ENCODE measurements at places on chromosomes 3 and 15. TPM values are rescaled to one million over a fixed set of nuclear protein-coding genes. Genes with fewer than 3 reads are reported as not detected.

Gene MAP6D1
- total RNA-seq: 7.9 TPM

Gene CPLX3
- not detected for total RNA-seq

Gene ELL3
- 6.8 TPM for total RNA-seq

Gene GPR27
- 0.15 TPM for total RNA-seq

Measured in Panc1 (cell line).